ENCODE measurements at places on chromosomes 13 and 19. TPM values are rescaled to one million over a fixed set of nuclear protein-coding genes. Genes with fewer than 3 reads are reported as not detected.

GRCh38 chr13:68304286-68304893, 1074.3 kb upstream of the PCDH9 start:
- no peaks in the 10 kb centered on the region for H3K27me3 ChIP-seq
- no peaks in the 10 kb centered on the region for H3K4me1 ChIP-seq
- H3K4me3 ChIP-seq, result no peak overlapping the region
- no peak overlapping the region for H3K27ac ChIP-seq

Gene RAB20
- total RNA-seq, result 5.6 TPM

DNA sequence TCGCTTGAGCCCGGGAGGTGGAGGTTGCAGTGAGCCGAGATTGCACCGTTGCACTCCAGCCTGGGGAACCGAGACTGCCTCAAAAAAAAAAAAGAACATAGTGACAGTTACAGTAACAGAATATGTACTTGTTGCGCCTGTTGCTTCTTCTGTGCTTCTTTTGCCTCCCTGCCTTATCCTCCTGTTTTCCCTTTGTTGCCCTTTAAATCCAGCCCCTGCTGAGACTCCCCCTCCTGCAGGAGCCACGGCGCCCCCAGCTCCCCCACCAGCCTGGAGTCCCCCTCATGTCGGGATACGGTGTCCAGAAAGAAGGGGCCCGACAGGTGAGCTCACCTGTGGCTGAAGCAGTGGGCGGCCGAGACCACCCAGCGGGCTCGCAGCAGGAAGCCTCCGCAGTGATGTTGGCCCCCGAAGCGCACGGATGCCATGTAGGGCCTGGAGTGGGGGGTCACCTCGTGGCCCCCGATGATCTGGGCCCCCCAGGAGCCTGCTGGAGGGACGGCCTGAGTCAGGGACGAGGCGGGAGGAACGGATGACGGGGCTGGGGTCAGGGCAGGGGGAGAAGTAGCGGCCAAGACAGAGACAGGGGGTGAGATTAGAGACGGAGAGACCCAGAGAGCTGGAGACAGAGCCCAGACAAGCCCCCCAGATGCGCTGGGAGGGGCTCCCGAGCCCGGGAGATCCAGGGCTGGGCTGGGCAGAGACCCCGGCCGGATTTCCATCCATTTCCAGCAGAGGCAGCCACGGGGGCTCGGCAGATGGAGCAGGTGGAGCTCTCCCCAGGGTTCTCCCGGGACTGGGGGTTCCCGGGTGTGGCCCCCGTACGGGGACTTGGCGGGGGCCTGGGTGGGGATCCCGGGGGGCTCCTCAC, 536 bp downstream of the PRSS57 start:
- no peaks in the 10 kb centered on the region for H3K27me3 ChIP-seq
- H3K27ac ChIP-seq, result no peak overlapping the region
- no peaks in the 10 kb centered on the region for H3K4me1 ChIP-seq

DNA sequence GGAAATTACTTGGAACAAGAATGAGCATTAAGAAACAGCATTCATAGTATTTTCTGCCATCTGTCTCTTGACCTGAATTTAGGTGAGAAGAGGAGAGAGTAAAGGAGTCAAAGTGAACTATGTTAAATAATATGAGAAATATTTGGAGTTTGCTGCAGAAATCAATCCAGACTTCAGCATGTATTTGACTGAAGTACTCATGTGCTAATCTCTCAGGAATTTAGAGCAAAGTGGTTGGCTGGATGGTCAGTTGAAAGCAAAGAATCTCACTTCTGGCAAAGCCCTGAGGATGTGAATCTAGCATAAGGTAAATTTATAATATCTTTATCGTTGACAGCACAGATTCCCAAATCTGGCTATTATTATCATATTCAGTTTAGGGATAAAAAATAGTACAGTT, 394.3 kb downstream of the PCDH17 start:
- H3K4me1 ChIP-seq, result no peaks in the 10 kb centered on the region
- peak; percentile 57 for DNase-seq
- no peak overlapping the region for H3K27ac ChIP-seq
- no peaks in the 10 kb centered on the region for H3K36me3 ChIP-seq
- no peak overlapping the region for H3K4me3 ChIP-seq

DNA sequence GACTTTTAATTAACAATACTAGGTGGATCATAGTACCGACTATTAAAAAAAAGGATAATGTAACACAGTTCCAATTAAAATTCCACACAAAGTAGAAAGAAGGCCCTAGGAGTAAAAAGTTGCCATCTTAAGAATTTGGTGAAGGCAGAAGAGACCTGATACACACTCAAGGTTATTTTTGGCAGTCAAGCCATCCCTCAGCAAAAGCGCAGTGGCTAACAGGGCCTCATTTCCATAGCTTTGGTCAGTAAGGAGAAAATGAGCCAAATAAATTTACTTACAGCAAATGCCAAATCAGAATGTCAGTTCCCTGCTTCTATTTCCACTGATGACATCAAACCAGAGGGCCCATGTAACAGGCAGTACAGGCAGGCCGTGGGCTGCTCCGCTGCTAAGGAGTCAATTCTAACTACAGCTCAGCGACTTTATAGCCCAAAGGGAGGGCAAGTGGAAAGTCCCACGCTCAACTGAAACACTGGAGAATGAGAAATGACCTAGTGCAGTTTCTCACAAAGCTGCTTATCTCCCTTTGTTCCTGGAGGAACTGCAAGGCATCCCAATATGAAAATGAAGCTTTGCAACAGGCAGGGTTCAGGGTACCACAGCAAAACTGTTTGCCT, 6.3 kb downstream of the ARGLU1 start:
- no peak overlapping the region for H3K27ac ChIP-seq
- peaks cover 4% of the 10 kb centered on the region for H3K4me1 ChIP-seq

DNA sequence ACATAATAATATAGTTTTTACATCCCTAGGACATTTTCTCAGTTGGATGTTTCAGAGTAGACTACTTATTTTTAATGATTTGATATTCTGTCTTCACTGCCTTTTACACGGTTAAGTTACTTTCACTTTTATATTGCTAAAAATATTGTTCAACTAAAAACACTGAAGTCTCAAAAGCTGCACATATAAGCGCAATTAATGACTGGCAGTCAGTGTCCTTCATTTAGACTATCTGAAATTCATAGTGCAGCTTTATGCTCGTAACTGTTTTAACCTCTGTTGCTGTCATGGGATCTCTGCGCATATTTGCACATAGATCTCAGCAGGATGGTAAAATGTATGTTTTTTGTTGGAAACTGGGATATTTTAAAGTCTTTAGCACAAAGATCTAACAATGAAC, 864.3 kb downstream of the SLITRK6 start:
- no peaks in the 10 kb centered on the region for H3K27me3 ChIP-seq
- no peaks in the 10 kb centered on the region for H3K36me3 ChIP-seq
- peak overlapping the region; percentile 45 for H3K4me3 ChIP-seq

Gene TEX29
- 1.7 TPM for total RNA-seq

- no peak for DNase-seq
- H3K27ac ChIP-seq, result peak overlapping the region; percentile 93
- H3K36me3 ChIP-seq, result no peaks in the 10 kb centered on the region
- no peaks in the 10 kb centered on the region for H3K27me3 ChIP-seq
- no peaks in the 10 kb centered on the region for H3K4me1 ChIP-seq
Measured at GRCh38 chr13:48531416-48532255, 1.2 kb downstream of the RCBTB2 start.

Gene NLRP7
- not detected for total RNA-seq

DNA sequence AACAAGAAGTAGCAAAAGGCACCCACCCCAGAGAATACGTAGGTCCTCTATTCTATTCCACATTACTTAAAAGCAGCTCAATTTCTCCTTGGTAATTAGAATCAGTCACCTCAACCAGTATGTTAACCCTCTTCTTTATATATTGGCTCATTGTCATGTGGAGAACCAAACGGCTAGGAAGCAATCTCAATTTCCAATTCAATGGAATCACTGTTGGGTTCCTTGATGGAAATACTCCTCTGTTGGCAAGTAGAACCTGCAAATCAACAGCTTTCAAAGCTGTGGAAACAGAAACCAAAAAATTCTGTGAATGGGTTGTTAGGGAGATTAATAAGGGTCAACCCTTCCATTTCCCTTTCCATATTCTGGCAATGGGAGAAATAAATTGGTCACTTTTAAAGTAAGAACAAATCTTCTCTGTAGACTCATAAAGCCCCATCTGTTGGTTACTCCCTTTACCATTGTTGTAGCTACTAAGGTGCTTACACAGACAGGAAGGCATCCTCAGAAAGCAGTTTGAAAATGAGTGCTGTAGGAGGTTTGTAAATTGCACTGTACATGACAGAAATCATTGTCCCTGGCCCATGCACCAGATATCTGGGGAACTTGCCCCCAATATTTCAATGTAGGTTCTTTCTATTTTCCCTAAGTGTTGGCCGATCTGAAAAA, 138.6 kb upstream of the UFM1 start:
- no peaks in the 10 kb centered on the region for H3K36me3 ChIP-seq
- no peak for DNase-seq
- H3K4me3 ChIP-seq, result no peak overlapping the region
- H3K27me3 ChIP-seq, result no peaks in the 10 kb centered on the region
- H3K27ac ChIP-seq, result no peak overlapping the region
- H3K4me1 ChIP-seq, result no peaks in the 10 kb centered on the region

GRCh38 chr13:20435616-20436368, 89.9 kb downstream of the CRYL1 start:
- H3K27ac ChIP-seq, result no peak overlapping the region
- no peak overlapping the region for H3K4me3 ChIP-seq
- no peaks in the 10 kb centered on the region for H3K4me1 ChIP-seq
- H3K27me3 ChIP-seq, result no peaks in the 10 kb centered on the region
- no peak for DNase-seq

DNA sequence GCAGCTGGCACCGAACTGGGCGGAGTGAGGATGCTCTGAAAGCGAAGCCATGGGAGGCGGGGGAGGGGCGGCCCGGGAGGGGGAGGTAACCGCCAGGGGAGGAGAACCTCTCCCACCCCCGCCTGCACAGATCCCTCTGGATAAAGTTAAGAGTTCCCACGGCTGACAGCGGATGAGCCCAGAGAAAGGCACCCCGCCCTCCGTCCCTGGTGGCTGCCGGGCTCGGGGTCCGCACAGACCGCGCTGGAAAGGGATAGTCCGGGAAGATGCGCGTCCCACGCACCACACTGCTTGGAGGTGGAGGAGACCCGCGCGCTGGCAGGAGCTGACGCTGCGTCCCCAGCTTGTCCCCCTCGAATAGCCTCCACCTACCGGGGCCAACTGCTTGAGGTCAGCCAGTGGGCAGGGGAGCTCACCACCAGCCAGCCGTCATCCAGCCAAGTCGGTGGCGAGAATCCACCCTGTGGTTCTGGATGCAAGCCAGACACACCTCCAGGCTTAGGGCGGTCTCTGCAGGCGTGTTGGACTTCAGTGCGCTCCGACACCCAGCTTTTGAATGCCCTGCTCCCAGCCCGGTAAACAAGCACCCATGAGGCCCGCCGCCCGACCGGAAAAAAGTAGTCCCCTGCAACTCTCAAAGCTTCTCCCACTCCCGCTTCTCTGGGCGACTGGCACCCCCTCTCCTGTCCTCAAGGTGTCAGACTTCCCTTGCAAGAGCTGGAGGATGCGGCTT, at the start of gene TRPC4:
Gene TRPC4 (minus strand): TSS at position 17 of the 733 bp plus-strand sequence. CDS start 86,439 bp downstream, outside the sequence.
- peak; percentile 61 for DNase-seq
- H3K4me1 ChIP-seq, result peaks cover 7% of the 10 kb centered on the region
- no peaks in the 10 kb centered on the region for H3K36me3 ChIP-seq
- no peaks in the 10 kb centered on the region for H3K27me3 ChIP-seq
- H3K4me3 ChIP-seq, result peak within 1 kb of the TSS; percentile 70
- H3K27ac ChIP-seq, result peak within 1 kb of the TSS; percentile 56

- H3K4me3 ChIP-seq, result no peak overlapping the region
- H3K4me1 ChIP-seq, result no peaks in the 10 kb centered on the region
- no peaks in the 10 kb centered on the region for H3K27me3 ChIP-seq
- H3K36me3 ChIP-seq, result no peaks in the 10 kb centered on the region
- DNase-seq, result peak; percentile 89
Measured at GRCh38 chr13:20924758-20925394, 22.3 kb upstream of the XPO4 start.

GRCh38 chr13:81773263-81773662, 1432.3 kb upstream of the SPRY2 start:
- no peaks in the 10 kb centered on the region for H3K27me3 ChIP-seq
- no peak for DNase-seq
- no peak overlapping the region for H3K4me3 ChIP-seq
- H3K4me1 ChIP-seq, result no peaks in the 10 kb centered on the region
- no peak overlapping the region for H3K27ac ChIP-seq

Gene DENND1C
- not detected for total RNA-seq

DNA sequence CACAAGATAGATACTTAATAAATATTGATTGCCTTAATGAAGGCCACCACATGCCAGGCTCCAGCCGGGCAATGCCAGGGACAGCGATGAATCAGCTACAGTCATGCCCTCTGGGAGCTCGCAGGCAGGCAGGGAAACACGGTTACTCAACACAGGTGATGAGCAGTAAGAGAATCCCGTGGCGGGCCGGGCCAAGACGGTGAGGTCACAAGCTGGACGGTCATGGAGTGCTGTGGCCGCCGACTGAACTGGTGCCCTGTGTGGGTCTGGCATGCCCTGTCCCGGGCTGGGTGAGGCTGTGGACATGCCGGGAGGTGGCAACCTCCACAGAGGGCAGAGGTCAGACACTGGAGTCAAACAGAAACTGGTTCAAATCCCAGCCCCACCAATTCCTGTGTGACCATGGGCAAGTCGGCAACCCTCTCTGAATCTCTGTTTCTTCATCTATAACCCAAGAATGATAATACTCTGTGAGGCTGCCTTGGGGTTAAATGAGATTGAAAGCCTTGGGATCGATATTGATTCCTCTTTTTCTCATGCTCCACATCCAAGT, 13.2 kb upstream of the PAK4 start:
- no peaks in the 10 kb centered on the region for H3K36me3 ChIP-seq
- H3K4me1 ChIP-seq, result no peaks in the 10 kb centered on the region
- no peaks in the 10 kb centered on the region for H3K27me3 ChIP-seq
- H3K4me3 ChIP-seq, result no peak overlapping the region
- DNase-seq, result peak; percentile 51

DNA sequence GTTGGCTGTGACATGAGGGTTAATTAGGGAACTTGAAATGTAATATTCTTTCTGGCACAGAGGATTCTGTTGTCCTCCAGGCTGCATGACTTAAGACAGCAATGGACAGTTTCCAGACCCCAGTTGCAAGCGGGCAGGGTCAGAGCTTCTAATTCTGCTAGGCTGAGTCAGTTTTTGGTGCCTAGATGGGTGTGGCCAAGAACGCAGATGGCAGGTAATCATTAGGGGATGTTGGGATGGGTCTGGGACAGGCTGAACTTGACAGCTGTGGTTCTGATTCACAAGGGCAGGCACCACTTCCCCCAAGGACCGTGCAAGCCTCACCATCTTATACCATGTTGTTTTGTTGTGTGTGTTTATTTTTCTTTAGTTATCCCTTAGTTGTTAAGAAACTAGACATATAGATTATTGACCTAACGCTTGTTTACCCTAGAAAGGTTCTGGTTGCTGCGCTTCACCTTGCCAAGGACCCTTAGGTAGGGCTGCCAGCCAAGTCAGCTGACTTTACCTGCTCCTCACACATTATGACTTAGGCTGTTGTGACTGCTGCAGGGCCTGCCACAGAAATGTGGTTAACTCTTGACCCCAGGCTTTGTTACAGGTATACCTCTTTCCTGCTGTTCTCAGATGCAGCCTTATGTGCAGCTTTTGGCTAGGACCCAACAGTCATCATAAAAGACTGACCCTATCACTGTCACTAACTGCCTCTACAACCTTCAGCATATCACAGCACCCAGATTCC, 117.7 kb upstream of the KLF12 start:
- H3K4me1 ChIP-seq, result peaks cover 2% of the 10 kb centered on the region
- H3K36me3 ChIP-seq, result no peaks in the 10 kb centered on the region
- no peak overlapping the region for H3K27ac ChIP-seq
- H3K27me3 ChIP-seq, result no peaks in the 10 kb centered on the region
- DNase-seq, result peak; percentile 25

- no peaks in the 10 kb centered on the region for H3K27me3 ChIP-seq
- no peak overlapping the region for H3K27ac ChIP-seq
- no peaks in the 10 kb centered on the region for H3K36me3 ChIP-seq
- H3K4me1 ChIP-seq, result no peaks in the 10 kb centered on the region
Measured at GRCh38 chr13:31611214-31611613, 128.1 kb upstream of the RXFP2 start.

GRCh38 chr13:21218351-21219035, 42.0 kb downstream of the MRPL57 start:
- no peaks in the 10 kb centered on the region for H3K36me3 ChIP-seq
- H3K4me3 ChIP-seq, result no peak overlapping the region

All from fibroblast of lung (primary cell).